ENCODE measurements at places on chromosomes 2 and 18. TPM values are rescaled to one million over a fixed set of nuclear protein-coding genes. Genes with fewer than 3 reads are reported as not detected.

CFAP221 gene
- total RNA-seq = 1.2 TPM

DNA sequence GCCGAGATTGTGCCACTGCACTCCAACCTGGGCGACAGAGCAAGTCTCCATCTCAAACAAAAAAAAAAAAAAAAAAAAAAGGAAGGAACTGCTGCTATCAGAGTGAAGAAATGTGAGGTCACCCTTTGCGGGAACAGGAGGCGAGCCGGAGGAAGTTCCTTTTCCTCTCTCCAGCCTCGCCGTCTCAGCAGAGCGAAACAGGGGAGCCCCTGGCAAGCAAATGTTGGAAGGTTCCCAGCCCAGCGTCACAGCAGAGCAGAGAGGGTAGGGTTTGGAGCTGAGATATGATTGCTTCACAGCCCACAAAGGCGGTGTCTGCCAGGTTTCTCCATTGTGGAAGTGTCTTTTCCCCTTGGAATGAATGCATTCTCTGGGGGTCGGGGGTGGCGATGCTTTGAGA lies 28.5 kb downstream of the SLC20A1 start:
- peak; percentile 91 for DNase-seq

DNA sequence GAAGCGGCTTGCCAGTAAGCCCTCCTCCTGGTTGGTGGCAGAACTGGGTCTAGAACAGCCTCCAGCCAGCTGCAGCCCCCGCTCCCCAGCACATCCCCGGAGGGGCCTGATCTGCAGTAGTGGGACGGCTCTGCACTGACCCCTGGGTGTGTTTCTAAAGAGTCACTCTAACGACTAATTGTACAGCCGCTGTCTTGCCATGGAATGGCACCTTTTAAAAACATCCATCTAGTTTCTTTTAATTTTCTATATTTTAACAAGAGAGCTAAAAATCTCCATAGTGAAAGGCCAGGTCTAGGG lies 82.0 kb downstream of the MTCL1 start:
- DNase-seq = no peak

IL18RAP gene
- total RNA-seq = 0.70 TPM

- DNase-seq = no peak
Measured at GRCh38 chr2:23204685-23205242, 180.2 kb upstream of the KLHL29 start.

STAT4 gene
- total RNA-seq = 37.8 TPM

- no peak for DNase-seq
Measured at GRCh38 chr18:25831301-25831701, 259.1 kb downstream of the SS18 start.

CDCA7 gene
- 1.00 TPM for total RNA-seq

AQP12A gene
- total RNA-seq = not detected

DSC2 gene
- 26.7 TPM for total RNA-seq

DNA sequence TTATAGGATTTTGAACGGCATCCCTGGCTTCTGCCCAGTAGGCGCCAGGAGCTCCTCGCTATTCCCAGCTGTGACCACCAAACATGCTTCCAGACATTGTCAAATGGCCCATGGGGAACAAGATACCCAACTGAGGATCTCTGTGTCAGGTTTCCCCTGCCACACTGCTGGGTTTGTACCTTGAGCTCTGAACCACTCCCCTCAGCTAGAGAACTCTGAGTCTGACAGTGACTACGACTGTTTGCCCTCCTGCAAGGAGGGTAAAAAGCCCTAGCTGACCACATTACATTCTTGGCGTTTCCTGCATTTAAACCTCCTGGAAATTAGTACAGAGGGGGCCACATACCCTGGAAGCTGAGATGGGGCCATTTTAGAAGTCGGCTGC lies 12.4 kb downstream of the LRRFIP1 start:
- DNase-seq = no peak

DNA sequence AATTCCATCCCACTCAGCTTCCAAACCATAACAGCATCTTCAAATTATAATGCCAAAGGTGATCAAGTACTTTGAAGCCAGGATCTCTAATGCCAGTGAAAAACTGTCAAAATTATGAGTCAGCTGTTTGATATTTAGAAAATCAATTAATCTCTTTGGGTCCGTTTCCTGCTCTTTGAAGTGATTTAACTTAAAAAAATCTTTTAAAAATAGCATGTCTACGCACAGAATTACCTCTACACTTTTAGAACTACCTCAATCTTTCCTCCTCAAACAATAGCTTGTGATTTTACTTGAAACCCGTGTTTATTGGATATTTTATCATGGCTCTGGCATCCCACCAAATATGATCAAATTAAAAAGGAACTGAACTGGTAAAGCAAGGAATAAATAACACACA lies 31.3 kb upstream of the TANK start:
- no peak for DNase-seq

DNA sequence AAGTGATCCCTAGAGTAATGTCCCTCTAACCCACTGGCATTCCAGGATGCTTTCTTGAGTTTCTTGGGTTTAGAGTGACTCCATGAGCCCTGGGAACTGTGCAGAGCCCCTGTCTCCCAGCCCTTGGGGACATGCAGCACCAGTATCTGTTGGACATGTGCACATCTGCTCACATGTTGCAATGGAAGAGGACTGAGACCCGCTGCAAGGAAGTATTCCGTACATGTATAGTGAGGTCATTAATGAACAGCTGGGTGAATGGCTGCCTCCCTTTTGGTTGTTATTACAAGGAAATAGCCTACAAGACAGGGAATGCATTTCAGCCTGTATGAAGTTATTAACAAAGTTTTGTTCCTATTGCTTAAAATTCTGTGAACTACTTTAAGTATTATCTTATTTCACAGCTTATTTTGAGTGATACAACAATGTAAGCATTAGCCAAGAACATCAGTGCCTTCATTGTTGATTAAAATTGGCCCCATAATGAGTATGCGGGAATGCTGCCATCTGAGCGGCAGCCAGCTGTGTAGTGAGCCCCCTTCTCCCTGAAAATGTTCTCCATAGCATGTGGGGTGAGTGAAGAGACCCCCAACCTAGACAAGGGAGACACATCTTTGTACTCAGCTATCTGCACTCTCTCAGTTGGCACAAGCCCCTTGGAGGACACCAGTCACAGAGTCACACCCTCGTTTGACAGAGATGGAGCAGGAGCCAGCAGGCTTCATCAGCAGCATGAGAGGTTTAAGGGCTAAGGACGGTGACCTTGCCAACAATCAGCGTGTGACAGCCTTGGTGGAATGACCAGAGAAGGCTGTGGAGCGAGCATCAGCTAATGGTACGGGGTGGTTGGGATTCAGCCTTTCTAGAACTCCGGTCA lies 87.4 kb downstream of the FAM210A start:
- no peak for DNase-seq

- no peak for DNase-seq
Measured at GRCh38 chr18:25561918-25562317, 210.0 kb upstream of the ZNF521 start.

DNA sequence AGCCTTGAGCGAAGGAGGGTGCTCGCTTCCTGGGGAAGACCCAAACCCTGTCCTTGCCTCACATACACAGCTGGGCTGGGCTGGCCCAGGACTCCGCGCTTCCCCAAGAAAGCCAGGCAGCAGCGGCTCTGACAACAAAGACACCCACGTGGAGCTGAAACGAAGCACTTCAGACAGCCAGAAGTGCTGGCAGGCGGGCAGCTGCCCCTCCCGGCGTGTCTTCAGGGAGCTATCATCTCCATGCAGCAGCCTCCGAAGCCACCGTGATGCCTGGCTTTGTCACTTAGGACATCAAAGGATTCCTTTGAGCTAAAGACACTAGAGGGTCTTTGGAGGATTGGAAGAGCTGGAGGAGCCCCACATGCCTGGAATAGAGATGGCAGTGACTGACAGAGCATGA lies 35.2 kb downstream of the C1QL2 start:
- peak; percentile 66 for DNase-seq

DNA sequence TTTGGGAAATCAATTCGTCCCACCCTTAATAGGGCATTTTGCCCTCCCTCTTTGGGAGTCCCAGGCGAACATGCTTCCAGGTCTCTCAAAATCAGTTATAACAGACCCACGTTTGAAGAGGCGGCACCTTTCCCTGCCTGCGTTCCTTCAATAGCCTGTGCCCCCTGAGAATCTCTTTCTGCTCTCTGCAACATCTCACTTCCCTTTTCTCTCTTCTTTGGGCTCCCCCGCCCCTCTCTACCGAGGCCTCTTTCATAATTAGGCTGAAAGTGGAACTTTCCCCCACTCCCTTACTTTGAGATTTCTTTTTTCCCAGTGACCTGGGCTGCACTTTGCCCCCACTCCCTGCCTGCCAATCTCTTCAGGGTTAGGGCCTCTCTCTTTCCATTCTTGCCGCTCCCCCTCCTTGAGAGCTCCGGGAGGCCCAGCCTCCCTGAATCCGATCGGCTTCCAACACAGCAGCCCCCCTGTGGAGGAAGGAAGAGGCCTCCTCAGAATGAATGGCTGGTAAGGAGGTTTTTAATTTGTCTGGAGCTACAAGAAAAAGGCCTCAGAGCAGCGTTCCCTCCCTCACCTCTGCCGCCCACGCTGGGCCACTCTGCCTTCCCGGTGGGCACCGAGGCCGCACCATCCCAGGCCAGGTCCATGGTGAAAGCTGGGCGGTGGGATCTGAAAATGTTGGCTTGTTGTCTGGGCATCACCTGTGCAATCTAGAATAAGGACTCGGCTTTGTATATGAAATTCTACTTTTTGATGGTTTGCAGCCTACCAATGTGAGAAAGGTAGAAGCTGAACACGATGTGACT lies 162.6 kb upstream of the SIX3 start:
- DNase-seq = no peak

GRB14 gene
- total RNA-seq = 2.2 TPM

DNA sequence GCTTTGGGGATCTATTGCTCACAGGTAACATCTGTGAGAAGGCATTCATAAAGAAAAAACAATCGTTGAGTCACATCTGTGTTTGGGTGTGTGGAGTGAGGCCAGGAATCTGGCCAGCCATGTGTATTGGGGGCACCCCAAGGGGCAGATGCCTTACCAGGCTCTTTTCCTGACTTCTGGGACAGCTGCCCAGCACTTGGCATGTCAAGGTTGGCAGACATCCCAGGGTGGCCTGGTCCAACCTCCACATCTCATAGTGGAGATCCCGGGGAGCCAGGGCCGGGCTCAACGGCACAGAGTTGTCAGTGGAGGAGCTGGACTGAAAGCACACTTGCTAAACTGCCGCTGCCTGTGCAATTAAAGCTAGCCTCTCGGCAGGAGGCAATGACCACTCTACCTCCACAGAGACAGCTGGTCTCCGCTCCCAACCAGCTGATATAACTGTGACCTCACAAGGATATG lies 75.3 kb upstream of the MGAT4A start:
- DNase-seq = peak; percentile 92

RASGRP3 gene
- total RNA-seq = 49.4 TPM

LIPG gene
- total RNA-seq = 1.7 TPM

DNA sequence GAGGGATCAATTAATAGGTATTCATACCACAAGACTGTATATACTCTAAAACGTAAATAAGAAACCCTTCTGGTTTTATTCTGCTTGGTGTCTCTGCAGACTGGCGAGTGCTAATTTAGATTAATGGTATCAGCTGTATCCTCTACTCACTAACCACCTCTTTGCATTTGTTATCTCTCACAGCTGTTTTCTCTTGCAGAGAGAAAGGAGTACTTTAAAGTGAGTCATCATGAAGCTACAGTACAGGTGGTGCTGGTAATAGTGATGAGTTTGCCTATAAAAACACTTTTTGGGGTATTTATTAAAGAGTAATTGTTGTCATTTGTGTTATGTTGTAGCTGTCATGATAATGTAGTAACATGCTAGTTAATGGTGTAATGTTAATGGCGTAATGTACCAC lies 147.7 kb downstream of the NETO1 start:
- DNase-seq = no peak

GRCh38 chr2:8753609-8754008 lies 71.8 kb downstream of the ID2 start:
- DNase-seq = no peak

FLACC1 gene
- total RNA-seq = 12.0 TPM

SPAG16 gene
- 22.8 TPM for total RNA-seq

GRCh38 chr2:60247471-60247870 lies 306.0 kb downstream of the BCL11A start:
- no peak for DNase-seq

ACTR2 gene
- 110 TPM for total RNA-seq

- DNase-seq = no peak
Measured at GRCh38 chr2:86358957-86359356, 21.5 kb upstream of the REEP1 start.
